ENCODE measurements at places on chromosomes 1 and 21.

- DNase-seq: no peak
These were observed 8.5 kb downstream of the IRF2BP2 start for GRCh38 chr1:234601301-234602017.

DNA sequence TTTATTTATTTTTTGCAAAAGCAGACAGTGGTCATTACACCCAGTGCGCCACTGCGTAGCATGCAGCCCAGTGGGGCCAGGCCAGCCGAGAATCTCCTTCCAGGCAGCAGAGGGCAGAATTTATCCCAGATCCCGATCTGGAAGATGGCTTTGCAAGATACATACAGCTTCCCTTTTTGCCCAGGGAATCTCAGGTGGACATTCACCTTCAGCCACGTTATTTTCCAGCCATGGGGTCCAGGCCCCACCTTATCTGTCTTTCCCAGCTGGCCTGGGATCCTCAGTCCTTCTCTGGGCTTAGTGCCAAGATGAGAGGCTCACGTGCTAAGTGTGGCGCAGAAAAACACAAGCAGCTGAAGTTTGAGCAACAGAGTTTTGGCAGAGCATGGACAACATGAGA, 123.6 kb downstream of the AJAP1 start:
- DNase-seq: no peak

- DNase-seq: no peak
These were observed 296.1 kb downstream of the PDE4B start for GRCh38 chr1:66088787-66089186.

- no peak for DNase-seq
These were observed 9.5 kb downstream of the RSPH1 start for GRCh38 chr21:42486531-42486930.

DNA sequence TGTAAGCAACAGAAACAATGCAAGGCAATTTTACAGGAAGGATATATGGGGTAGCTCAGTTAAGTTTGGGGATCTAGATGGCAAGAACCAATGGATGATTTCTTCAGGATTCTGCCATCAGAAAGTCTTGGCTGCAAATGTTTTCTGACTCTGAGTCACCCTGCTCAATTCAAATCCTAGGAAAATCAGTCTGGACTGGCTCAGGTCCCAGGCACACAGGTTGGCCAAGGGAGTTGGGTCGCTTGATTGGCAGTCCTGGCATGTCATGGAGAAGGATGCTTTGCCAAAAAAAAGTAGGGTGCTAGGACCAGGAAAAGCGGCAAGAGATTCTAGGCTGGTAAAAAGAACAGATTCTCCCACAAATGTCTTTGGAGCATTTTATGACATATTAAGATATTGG, 28.9 kb upstream of the S1PR1 start:
- peak; percentile 16 for DNase-seq

DNA sequence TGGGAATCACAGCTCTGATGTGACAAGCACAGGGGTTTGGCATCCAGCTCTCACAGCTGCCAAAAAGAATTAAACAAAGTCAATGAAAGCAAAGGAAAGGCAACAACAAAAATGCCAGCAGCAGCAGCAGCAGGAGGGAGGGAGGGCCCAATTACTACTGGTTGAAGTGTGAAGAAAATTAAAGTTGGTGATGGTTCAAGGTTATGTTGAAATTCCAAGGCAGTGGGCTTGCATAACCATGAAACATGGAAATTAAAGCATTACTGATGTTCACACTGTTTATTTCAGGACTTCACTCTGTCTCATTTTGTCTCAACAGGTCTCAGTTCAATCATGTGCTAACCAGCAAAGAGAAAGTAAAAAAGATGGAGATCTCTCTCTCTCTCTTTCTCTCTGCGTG, 220.3 kb upstream of the LYPLAL1 start:
- no peak for DNase-seq

- DNase-seq: no peak
These were observed 17.5 kb upstream of the LAMTOR5 start for GRCh38 chr1:110424699-110425611.

DNA sequence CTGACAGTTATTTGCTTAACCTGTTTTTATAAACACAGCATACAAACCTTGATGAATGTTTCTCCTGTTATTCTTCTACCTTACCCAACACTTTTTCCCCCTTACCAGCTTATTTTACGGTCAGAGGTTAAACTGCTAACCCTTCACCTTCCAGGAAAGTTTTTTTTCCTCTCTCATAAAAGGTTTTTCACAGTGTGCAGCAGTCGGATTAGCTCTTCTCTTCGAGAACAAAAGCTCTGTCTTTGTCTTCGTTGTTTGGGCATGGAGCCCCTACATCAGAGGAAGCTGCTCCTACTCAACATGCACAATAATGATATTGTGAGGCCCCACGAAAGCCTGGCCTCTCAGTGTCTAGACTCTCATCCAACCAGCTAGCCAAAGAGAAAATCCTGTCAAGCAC, 42.0 kb downstream of the DENND1B start:
- no peak for DNase-seq

- DNase-seq: no peak
These were observed 6.4 kb upstream of the ERI3 start for GRCh38 chr1:44361478-44361877.

DNA sequence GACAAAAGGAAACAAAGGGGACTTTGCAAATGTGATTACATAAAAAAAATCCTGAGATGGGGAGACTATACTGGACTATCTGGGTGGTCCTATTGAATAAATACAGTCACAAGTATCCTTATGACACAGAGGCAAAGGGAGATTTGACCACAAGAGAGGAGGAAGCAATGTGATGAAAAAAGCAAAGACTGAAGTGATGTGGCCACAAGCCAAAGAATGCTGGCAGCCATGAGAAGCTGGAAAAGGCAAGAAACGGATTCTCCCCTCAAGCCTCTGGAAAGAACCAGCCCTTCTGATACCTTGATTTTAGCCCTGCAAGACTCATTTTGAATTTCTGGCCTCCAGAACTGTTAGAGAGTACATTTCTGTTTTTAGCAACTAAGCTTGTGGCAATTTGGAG, 36.4 kb downstream of the OLFML2B start:
- no peak for DNase-seq

DNA sequence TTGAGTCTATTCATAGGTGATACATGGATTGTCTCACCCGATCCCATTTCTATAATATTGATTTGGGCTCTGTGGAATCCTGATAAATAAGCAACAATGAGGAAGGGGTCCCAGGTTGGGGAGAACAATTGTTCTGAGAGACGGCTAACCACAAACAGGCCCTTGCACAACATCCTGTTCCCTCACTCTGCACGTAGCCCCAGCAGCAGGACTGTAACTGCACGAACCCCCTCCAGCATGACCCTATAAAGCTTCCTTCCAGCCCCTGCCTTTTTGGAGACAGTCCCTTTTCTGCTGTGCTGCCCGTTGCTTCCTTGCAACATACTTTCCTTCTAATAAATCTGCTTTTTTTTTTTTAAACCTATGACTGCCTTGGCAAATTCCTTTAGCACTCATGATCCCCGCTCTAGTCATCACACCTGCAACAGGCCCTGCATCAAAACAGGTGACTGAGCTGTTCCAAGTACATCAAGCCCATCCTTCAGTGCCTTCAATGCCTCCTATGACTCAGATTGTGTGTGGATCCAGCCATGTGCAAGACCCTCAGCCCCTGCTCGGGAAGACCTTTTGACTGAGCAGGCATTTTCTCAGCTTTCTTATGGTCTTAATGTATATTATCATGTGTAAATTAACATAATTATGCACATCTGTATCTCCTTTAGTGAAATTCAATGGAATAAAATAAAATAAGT, 63.7 kb upstream of the B3GALNT2 start:
- no peak for DNase-seq

- no peak for DNase-seq
These were observed 7.3 kb downstream of the HENMT1 start for GRCh38 chr1:108653431-108654105.

DNA sequence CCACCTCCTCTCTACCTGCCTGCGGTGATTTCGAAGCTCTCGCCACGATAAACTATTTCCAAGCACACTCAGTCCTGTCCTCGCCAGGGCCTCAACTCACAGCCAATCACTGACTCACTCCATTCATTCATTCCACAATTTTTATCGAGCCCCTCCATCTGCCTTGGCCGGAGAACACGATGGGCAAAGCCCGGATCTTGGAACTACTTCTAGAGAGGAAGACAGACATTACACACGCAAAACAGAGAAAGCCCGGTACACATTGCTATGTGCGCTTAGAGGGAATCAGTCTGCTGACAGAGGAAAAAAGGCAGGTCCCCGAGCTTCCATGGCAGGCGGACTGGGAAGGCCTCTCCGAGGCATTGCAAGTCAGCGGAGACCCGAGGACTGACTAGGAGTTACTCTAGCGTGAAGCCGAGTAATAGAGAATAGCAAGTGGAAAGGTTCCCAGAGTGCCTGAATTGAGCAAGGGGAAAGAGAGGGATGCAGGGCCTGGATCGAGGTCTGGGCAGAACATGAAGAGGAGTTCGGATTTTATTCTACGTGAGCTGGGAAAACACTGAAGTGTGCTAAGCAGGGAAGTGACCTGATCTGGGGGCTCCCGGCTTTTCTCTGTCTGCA, 54.2 kb upstream of the DNAJC6 start:
- no peak for DNase-seq

DNA sequence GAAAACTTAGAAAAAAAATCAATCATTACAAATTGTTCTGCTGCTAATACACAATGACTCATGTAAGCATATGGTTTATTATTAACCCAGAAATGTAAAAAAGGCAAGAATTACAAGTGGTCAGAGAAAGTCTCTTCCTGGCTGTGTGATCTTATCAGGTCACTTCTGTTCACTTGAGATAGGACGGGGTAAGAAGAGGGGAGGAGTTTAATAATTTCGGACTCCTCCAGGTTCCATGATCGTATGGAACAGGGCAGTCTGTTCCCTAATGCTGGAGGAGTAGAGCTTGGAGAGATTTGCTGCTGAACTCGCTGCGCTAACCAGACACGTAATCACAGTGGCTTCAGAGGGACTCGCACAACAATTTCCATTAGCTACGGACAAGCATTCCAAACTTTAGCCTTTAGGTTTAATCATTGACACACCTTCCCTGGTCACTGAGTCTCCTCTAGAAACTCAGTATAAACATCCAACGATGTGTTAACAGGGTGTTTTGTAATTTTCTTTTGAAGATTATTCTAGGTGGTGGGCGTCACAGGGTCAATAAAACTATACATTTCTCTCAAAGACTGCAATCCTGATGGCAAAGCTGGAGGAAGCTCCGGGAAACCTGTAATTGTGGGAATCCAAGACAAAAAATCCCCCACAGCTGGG, 1.3 kb downstream of the CRYZ start:
- peak; percentile 10 for DNase-seq

DNA sequence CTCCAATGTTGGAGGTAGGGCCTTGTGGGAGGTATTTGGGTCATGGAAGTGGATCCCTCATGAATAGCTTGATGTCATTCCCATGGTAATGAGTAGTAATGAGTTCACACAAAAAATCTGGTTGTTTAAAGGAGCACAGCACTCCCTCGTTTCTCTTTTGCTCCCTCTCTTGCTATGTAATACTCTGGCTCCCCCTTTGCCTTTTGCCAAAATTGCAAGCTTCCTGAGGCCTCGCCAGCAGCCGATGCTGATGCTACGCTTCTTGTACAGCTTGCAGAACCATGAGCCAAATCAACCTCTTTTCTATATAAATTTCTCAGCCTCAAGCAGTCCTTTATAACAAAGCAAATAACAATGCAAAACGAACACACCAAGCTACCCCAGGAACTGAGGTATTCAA, 80.9 kb downstream of the LHX9 start:
- no peak for DNase-seq

DNA sequence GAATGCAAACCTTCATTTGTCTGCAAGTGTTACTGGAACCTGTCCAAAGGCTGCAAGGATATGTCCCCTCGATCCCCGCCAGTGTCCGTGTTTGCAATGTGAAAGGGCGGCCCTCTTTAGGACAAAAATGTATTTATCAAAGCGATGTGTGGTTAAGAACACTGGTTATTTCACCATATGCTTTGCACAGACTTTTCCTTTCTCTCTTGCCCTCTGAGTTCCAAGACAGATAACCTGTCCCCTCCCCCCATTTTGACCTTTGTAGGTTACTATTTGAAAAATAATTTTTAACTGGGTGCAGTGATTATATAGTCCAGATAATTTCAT, 1.8 kb downstream of the CHRM3 start:
- no peak for DNase-seq

DNA sequence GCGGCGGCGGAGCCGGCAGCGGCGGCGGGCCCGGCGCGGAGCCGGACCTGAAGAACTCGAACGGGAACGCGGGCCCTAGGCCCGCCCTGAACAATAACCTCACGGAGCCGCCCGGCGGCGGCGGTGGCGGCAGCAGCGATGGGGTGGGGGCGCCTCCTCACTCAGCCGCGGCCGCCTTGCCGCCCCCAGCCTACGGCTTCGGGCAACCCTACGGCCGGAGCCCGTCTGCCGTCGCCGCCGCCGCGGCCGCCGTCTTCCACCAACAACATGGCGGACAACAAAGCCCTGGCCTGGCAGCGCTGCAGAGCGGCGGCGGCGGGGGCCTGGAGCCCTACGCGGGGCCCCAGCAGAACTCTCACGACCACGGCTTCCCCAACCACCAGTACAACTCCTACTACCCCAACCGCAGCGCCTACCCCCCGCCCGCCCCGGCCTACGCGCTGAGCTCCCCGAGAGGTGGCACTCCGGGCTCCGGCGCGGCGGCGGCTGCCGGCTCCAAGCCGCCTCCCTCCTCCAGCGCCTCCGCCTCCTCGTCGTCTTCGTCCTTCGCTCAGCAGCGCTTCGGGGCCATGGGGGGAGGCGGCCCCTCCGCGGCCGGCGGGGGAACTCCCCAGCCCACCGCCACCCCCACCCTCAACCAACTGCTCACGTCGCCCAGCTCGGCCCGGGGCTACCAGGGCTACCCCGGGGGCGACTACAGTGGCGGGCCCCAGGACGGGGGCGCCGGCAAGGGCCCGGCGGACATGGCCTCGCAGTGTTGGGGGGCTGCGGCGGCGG, 1.0 kb downstream of the ARID1A start:
- DNase-seq: no peak

DNA sequence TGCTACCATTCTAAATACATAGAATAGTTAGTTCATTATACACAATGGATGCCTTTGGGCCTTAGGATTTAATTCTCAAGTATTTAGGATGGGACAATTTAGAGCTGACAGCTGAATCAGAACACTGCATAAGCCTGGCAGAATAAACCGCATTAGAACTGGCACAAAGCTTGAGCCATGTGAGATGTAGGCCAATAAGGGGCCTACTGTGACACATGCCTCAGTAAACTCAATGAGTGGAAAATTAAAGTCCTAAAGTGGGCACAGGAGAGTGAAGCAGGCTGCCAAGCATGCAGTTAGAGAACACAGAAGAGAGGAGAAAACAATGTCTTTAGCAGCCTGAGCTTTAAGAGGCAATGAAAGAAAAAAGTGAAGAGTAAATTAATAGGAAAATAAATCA, 24.3 kb downstream of the SCYL3 start:
- no peak for DNase-seq

DNA sequence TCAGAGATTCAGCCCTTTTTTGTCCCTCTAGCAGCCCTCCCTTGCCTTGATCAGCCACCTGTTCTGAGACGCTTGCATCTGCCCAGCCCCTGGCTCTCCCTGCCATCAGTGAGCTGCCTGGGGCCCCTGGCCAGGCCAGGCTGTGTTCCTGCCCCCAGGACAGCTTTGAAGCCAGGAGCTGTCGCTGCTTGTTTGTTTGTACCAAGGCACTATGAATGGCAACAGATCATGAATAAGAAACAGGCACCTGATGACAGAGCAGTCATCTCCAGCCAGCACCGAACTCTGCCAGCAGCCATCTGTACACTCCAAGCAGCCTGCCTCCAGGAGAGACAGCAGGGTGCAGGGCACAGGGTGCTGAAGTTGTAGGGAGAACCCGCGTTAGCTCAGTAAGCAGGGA, 8.1 kb upstream of the VWA5B1 start:
- DNase-seq: no peak
